Activated CD4-positive, alpha-beta T cell treated with anti-CD3 and anti-CD28 coated beads for 1 hour (primary cell): ENCODE measurements at places on chromosomes 6 and 20.

DNA sequence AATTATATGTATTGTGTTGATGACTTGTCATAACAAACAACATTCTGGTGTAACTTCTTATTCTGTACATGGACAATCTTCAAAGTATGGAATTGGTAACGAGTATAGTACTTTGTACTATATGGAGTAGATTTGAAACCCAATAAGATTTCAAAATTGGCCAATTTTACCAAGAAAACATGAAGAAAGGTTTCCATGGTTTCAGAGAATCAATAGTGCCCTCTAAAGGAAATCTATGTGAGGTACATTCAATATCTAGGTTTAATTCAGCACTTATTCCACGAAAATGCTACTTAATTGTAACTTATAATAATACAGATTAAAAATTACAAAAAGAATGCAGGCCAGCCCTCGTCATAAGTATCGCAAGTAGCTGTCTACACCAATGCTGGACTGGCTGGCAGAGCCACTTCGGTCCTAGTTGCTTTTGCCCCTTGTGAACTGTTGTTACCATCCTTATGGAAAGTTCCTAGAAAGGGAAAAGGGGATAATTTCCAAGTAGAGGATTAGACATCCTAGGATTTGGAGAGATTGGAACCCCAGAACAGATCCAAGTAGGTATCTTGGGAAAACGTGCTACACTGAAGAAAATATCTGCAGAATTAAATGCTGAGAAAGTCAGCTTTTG lies 70.9 kb downstream of the LCA5 start:
- no peak for DNase-seq

- DNase-seq = no peak
Observed at GRCh38 chr6:135115411-135115810, 60.8 kb upstream of the HBS1L start.

GRCh38 chr6:113352029-113352801 lies 504.9 kb upstream of the MARCKS start:
- DNase-seq = no peak

- DNase-seq = no peak
Observed at GRCh38 chr6:166438211-166438861, 55.6 kb upstream of the MPC1 start.

DNA sequence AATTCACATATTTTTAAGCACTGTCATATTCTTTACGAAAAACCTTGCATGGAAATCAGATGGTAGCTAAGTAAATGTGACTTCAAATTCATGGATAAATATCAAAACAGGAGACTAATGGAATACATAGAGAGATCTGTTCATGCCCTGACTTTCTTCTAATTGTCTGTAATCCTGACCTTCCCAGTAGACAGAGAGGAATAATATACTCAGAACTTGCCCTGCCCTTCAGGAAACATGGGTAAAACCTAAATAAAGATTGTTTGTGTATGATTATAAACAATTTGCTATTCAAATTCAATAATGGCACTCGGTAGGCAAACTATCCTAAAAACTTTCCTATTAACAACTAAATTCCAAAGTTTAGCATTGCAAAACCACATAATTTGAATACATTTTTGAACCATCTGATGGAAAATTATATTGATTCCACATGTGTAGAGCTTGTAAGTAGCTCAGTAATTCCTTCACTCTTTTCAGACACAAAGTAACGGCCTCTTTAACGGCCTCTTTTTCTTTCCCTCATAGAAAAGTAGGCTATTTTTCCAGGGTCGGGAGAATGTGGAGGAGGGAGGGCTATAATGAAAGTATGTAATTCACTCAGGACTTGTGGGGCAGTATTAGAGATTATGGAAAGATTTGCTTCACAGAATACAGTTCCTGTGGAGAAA lies 227.6 kb downstream of the ALDH8A1 start:
- DNase-seq = no peak

- DNase-seq = no peak
Observed at GRCh38 chr20:1415667-1416468, 23.0 kb upstream of the FKBP1A start.

GRCh38 chr6:30820193-30820592 lies 64.1 kb upstream of the DDR1 start:
- no peak for DNase-seq

DNA sequence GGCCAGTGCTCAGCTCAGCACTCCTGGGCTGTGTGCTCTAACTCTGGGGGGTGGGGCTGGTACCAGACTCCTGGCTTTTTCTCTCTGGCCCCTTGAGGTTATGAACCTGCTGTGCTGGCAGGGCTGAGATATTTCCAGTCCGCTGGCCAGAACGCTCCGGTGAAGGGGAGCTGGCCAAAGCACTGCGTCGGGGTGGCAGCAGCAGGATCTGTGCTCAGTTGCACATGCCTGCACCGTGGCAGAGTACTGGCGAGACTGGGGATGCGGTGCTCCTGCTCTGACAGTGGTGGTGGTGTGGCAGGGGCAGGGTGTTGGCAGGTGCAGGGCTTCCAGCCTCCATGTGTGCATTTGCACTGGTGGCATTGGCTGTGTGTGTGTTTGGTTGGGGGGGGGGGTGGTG lies 374.4 kb downstream of the PHF3 start:
- DNase-seq = no peak
